Glomerular endothelial cell (primary cell): ENCODE measurements at places on chromosomes 2 and 18.

- DNase-seq = no peak
These were observed 37.5 kb upstream of the ZNF385B start for GRCh38 chr2:179898873-179899272.

- DNase-seq = no peak
These were observed 763.1 kb downstream of the BCL11A start for GRCh38 chr2:59790186-59791003.

DNA sequence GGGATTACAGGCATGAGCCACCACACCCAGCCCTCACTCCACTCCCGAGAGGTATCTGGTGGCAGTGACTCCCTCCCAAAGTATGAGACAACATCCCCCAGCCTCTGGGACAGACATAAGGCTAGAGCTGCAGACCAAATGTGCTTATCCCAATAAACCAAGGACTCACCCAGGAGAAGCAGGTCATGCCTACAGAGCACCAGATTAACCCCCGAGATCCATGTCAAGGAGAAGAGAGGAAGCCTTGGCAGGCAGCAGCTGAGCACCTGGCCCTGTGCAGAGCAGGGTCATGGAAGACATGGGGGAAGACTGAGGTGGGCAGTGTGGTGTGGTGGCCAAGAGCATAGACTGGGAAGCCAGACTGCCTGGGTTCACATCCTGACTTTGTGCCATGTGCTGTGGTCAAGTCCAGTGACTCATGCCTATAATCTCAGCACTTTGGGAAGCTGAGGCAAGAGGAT, 7.2 kb downstream of the RAB11FIP5 start:
- DNase-seq = no peak

GRCh38 chr2:11157296-11157695, 2.0 kb downstream of the SLC66A3 start:
- DNase-seq = no peak

GRCh38 chr2:23381084-23381483, 3.9 kb upstream of the KLHL29 start:
- peak; percentile 85 for DNase-seq

DNA sequence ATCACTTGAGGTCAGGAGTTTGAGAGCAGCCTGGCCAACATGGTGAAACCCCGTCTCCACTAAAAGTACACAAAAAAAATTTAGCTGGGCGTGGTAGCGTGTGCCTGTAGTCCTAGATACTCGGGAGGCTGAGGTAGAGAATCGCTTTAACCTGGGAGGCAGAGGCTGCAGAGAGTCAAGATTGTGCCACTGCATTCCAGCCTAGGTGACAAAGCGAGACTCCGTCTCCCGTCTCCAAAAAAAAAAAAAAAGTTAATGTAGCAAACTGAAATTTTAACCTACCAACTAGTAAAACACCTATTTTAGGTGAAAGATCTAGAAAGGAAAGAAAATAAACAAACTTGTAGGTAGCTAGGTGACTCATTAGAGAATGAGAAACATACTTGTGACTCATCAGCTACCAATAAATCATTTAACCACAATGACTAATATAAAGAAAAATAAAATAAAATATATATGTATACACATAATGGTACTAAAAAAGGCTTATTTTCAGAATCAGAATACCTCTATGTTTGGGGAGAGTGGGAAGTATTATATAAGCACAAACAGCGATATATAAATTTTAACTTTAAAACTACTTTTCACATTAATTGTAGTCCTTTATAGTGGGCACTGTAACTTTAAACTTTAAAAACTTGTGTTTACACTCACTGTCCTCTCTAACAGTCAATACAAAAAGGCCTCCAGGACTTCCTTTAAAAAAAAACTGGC, 36.6 kb downstream of the DARS1 start:
- no peak for DNase-seq
